Mesenchymal stem cell (in vitro differentiated cells and primary cell): ENCODE measurements at places on chromosomes 2 and 18.

GRCh38 chr2:31889044-31889443 lies 121.8 kb downstream of the MEMO1 start:
- H3K4me1 ChIP-seq = no peaks in the 10 kb centered on the region
- H3K36me3 ChIP-seq = peaks cover 33% of the 10 kb centered on the region
- no peaks in the 10 kb centered on the region for H3K27me3 ChIP-seq

GRCh38 chr2:182240862-182241371 lies 185.9 kb downstream of the PDE1A start:
- H3K27ac ChIP-seq = no peak overlapping the region
- no peaks in the 10 kb centered on the region for H3K4me1 ChIP-seq
- DNase-seq = peak; percentile 42
- H3K4me3 ChIP-seq = no peak overlapping the region

DNA sequence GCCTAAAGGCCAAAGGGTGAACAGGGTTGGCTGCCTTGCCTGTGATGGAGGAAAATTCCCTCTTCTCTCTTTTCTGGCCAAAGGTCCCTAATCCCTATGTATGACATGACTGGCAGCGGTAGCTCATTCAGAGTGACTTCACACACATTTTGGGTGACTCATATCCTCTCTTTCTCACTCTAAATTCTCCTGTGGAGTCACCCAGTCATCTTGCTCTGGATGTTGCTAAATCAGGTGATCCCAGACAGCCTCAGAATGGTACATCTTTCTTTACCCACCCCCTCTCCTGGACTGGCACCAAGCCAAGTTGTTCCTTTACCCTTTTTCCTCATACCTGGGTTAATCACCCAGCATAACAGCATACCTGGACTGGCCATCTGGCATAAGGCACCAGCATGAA lies 77.2 kb downstream of the NEURL3 start:
- H3K4me3 ChIP-seq = no peak overlapping the region
- peaks cover 4% of the 10 kb centered on the region for H3K4me1 ChIP-seq
- H3K27ac ChIP-seq = no peak overlapping the region
- H3K27me3 ChIP-seq = peaks cover 21% of the 10 kb centered on the region

- H3K4me3 ChIP-seq = no peak overlapping the region
- H3K27me3 ChIP-seq = no peaks in the 10 kb centered on the region
- H3K36me3 ChIP-seq = no peaks in the 10 kb centered on the region
- DNase-seq = peak; percentile 40
- H3K4me1 ChIP-seq = no peaks in the 10 kb centered on the region
Measured at GRCh38 chr2:156896294-156896693, 361.2 kb upstream of the GALNT5 start.

DNA sequence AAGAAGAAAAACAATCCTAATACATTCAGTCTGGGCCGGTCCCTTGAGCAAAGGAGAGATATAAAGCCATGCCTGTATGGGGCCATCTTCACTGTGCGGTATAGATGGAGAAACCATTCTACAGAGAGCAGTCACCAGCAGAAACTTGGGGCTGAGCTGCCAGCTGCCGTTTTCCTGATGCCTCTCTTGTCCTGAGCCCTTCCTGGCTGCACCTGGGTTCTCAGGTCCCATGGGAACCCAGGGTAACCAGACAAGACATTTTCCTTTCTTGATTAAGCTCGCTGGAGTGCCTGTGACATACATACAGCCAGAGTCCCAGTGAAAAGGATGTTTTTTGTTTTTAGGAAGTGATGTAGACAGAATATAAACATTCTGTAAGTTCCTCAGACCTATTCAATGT lies 5.3 kb upstream of the METTL21A start:
- H3K27me3 ChIP-seq = no peaks in the 10 kb centered on the region
- DNase-seq = no peak
- no peaks in the 10 kb centered on the region for H3K36me3 ChIP-seq
- H3K4me1 ChIP-seq = peaks cover 10% of the 10 kb centered on the region

DNA sequence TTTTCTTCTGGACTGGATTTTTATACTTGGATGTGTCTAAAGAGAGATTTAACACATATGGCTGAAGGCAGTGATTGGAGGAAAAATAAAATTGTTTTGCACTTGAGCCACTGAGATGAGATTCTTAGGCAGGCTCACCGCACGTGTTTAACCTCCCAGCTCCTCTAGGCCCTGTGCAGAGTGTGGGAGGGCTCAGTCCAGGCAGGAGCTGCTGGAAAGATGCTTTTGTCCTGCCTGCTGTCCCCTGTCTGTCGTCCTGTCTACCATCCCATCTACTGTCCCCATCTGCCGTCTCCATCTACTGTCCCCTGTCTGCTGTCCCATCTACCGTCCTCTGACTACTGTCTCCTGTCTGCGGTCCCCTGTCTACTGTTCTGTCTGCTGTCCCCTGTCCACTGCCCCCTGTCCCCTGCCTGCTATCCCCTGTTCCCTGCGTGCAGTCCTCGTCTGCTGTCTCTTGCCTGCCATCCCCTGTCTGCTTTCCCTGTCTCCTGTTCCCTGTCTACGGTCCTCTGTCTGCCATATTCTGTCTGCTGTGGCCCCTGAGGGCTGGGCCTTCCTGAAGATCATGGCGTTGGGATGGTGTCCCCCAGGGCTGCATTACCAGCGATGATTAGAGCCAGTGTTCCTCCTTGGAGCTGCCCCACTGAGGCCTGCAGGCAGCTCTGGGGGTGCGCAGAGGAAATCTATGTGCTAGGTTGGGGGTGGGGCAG lies 43.7 kb upstream of the HS6ST1 start:
- peak overlapping the region; percentile 73 for H3K27ac ChIP-seq
- H3K36me3 ChIP-seq = no peaks in the 10 kb centered on the region
- no peaks in the 10 kb centered on the region for H3K27me3 ChIP-seq
- DNase-seq = no peak
- H3K4me3 ChIP-seq = no peak overlapping the region

GRCh38 chr2:42721898-42722297 lies 42.0 kb downstream of the OXER1 start:
- no peak overlapping the region for H3K4me3 ChIP-seq
- DNase-seq = no peak
- no peaks in the 10 kb centered on the region for H3K27me3 ChIP-seq
- no peak overlapping the region for H3K27ac ChIP-seq
- H3K36me3 ChIP-seq = peaks cover 15% of the 10 kb centered on the region
- peaks cover 3% of the 10 kb centered on the region for H3K4me1 ChIP-seq

GRCh38 chr18:55275039-55275901 lies 312.7 kb downstream of the TCF4 start:
- no peak overlapping the region for H3K27ac ChIP-seq
- no peak overlapping the region for H3K4me3 ChIP-seq
- no peaks in the 10 kb centered on the region for H3K36me3 ChIP-seq
- peak; percentile 90 for DNase-seq

- H3K4me3 ChIP-seq = no peak overlapping the region
- H3K4me1 ChIP-seq = no peaks in the 10 kb centered on the region
- no peak overlapping the region for H3K27ac ChIP-seq
- H3K36me3 ChIP-seq = no peaks in the 10 kb centered on the region
- DNase-seq = no peak
Measured at GRCh38 chr2:137156221-137156844, 391.0 kb downstream of the THSD7B start.

DNA sequence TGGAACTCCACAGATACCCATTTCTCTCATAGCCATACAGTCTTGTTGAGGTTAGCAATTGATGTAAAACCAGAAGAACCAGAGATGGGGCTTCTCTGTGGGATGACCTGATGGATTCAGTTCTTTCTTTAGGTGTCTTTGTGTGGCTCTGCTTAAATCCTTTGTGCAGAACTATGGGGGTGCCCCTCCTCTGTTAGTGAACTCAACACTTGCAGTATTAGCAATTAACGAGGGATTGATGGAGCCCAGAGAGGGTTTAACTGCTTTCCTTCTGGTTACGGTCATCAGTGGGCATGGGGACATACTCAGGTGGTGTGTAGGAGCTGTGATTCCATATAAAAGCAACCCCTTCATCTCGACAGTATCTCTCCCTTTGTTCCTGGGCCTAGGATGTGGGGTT lies 406.8 kb upstream of the FAM98A start:
- DNase-seq = no peak
- H3K27ac ChIP-seq = no peak overlapping the region
- no peaks in the 10 kb centered on the region for H3K27me3 ChIP-seq
- H3K4me1 ChIP-seq = no peaks in the 10 kb centered on the region
- no peaks in the 10 kb centered on the region for H3K36me3 ChIP-seq

GRCh38 chr18:8006979-8007378 lies 439.9 kb downstream of the PTPRM start:
- no peaks in the 10 kb centered on the region for H3K36me3 ChIP-seq
- H3K27me3 ChIP-seq = no peaks in the 10 kb centered on the region
- no peak overlapping the region for H3K27ac ChIP-seq
- DNase-seq = no peak

GRCh38 chr2:195570329-195570728 lies 86.7 kb upstream of the SLC39A10 start:
- H3K4me3 ChIP-seq = no peak overlapping the region
- no peaks in the 10 kb centered on the region for H3K4me1 ChIP-seq
- no peaks in the 10 kb centered on the region for H3K27me3 ChIP-seq
- DNase-seq = no peak
- no peak overlapping the region for H3K27ac ChIP-seq
- no peaks in the 10 kb centered on the region for H3K36me3 ChIP-seq

GRCh38 chr2:74001781-74002504 lies 17.2 kb downstream of the TET3 start:
- H3K27ac ChIP-seq = no peak overlapping the region
- H3K27me3 ChIP-seq = no peaks in the 10 kb centered on the region
- peaks cover 17% of the 10 kb centered on the region for H3K36me3 ChIP-seq
- H3K4me1 ChIP-seq = peaks cover 39% of the 10 kb centered on the region

DNA sequence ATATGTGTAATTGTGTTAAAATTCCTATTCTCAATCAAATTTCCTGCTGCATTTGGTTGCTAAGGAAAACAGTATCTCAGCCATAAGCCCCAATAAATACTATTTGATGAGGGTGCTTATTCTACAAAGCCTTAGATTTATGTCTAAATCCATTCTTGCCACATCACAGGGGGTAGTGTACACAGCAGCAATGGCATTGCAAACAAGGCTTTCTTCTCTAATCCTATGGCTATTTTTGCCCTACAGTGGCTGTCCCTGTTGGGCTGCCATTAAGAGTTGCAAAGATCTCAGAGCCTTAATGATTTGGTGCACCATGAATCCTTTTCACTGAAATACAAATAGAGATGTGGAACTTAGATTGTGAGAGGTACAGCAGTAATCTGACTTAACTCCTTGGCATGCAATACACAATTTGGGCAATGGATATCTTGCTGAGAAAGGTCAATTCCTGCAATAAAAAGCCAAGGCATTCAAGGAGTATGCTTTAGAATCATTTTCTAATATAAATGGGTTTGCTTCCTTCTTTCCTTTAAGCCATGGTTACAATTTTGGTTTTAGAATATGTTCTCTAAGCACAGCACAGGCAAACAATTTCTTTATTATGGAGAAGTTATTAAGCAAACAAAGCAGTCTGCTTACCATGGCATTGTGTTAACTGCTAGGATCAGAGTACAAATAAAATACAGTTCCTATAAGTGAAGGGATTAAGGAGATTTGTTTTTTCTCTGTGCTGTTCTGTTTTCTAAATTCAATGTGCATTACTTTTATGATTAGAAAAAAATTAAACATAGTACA lies 69.8 kb upstream of the CD302 start:
- no peaks in the 10 kb centered on the region for H3K36me3 ChIP-seq
- H3K27ac ChIP-seq = no peak overlapping the region
- H3K4me1 ChIP-seq = no peaks in the 10 kb centered on the region
- H3K4me3 ChIP-seq = no peak overlapping the region

- H3K27ac ChIP-seq = no peak overlapping the region
- peaks cover 7% of the 10 kb centered on the region for H3K4me1 ChIP-seq
- H3K4me3 ChIP-seq = no peak overlapping the region
- H3K36me3 ChIP-seq = no peaks in the 10 kb centered on the region
Measured at GRCh38 chr2:26942543-26943295, 27.7 kb upstream of the MAPRE3 start.

- H3K27me3 ChIP-seq = no peaks in the 10 kb centered on the region
- no peak overlapping the region for H3K4me3 ChIP-seq
- no peaks in the 10 kb centered on the region for H3K4me1 ChIP-seq
- no peak overlapping the region for H3K27ac ChIP-seq
- no peak for DNase-seq
Measured at GRCh38 chr2:158620656-158621055, 163.9 kb downstream of the PKP4 start.

DNA sequence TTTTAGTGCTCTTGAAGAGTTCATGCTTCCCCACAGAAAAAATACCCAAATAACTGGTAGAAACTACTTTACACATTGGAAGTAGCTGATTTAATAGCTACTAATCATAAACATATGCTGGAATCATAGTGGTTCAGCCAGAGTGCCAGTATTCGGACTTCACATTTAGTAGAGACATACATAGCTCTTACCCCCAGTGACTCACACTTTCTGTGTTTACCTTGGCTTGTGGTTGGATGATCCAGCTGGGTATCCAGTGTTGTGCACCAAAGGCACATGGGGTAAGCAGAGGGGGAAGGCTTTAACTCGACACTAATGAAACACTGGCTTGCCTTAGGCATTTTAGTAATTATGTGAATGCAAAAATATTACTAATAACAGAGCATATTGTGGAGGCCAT lies 18.1 kb downstream of the ARHGAP28 start:
- DNase-seq = peak; percentile 90
- H3K27me3 ChIP-seq = no peaks in the 10 kb centered on the region
- H3K4me1 ChIP-seq = peaks cover 10% of the 10 kb centered on the region
- H3K4me3 ChIP-seq = peak overlapping the region; percentile 32

DNA sequence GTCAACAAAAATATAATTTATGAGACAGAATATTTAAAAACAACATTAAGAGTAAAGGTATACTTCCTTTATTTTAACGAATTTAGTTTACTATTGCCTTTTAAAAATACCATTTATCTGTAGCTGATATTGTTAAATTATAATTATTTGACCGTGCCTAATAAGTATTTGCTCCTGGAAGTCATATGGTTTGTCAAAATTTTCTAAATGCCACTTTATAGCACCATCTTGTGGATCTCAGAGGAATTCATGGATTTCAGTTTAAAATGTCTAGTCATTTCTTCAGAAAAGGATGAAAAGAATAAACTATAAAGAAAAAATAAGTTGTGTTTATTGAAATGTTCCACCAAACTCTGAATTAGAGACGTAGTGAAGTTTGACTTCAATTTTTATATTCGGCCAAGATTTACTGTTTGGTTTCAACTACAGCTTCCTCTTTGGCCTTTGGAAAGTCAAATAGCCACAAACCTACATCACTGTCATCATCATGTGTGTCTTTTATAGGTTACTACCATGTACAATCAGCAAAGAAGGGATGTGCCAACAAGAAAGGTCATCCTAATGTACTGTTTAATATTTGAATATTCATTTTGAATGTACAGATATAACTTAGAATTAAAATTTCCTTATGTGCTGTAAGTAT lies 10.3 kb upstream of the FTCDNL1 start:
- H3K4me3 ChIP-seq = no peak overlapping the region
- H3K27me3 ChIP-seq = peaks cover 3% of the 10 kb centered on the region
- no peak overlapping the region for H3K27ac ChIP-seq
- DNase-seq = peak; percentile 24
- no peaks in the 10 kb centered on the region for H3K36me3 ChIP-seq

- no peaks in the 10 kb centered on the region for H3K27me3 ChIP-seq
- no peak overlapping the region for H3K27ac ChIP-seq
- H3K4me3 ChIP-seq = no peak overlapping the region
- H3K36me3 ChIP-seq = peaks cover 59% of the 10 kb centered on the region
Measured at GRCh38 chr18:79944126-79944731, 7.2 kb downstream of the SLC66A2 start.
